ENCODE measurements at places on chromosomes 2 and 18. TPM values are rescaled to one million over a fixed set of nuclear protein-coding genes. Genes with fewer than 3 reads are reported as not detected.

- DNase-seq = peak; percentile 53
Observed at GRCh38 chr2:10790228-10790973, 22.2 kb downstream of the PDIA6 start.

DNA sequence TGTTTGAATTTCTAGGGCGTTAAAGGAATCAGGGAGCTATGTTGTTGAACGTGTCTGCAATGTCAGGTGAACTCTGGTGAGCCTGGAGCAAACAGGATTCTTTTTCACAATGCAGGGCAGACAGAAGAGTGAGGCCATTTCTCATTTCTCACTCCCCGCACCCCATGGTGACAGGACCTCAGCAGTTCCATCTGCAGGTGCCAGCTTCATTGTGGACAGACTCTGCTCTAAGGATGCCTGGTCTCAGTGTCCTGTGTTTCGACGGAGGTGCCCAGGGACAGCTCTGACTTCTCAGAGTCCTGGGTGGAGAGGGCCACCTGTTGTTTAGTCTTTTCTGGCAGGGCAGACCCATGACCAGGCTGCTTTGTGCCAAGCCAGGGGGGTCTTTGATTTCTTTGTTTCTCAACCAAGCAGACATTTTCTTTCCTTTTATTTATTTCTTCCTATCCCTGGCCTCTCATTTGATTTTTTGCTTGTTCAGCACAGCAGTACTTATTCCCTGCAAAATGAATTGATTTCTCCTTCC is 201.5 kb downstream of the RNF144A start:
- DNase-seq = no peak

DNA sequence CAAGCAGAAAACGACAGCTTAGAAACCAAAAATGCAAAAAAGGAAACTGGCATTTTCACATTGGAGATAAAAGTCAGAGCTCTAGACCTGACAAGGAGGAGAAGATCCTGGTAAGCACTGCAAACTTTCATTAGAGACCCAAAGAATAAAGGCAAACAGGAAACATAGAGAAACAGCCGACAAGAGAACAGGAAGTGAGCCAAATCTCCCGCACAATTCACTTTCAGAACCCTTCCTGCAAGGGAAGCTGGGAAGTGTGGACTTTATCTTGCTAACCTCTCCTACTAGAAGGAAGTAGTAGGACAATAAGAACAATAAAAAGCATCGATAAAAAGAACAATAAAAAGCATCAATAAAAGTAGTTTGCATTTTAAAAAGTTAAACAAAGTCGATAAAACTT is 417.8 kb upstream of the SPHKAP start:
- no peak for DNase-seq

- no peak for DNase-seq
Observed at GRCh38 chr18:44801781-44802180, 121.1 kb downstream of the SETBP1 start.

- no peak for DNase-seq
Observed at GRCh38 chr2:140526575-140526974, 1604.2 kb downstream of the LRP1B start.

- no peak for DNase-seq
Observed at GRCh38 chr2:178279142-178279541, 84.8 kb downstream of the OSBPL6 start.

DNA sequence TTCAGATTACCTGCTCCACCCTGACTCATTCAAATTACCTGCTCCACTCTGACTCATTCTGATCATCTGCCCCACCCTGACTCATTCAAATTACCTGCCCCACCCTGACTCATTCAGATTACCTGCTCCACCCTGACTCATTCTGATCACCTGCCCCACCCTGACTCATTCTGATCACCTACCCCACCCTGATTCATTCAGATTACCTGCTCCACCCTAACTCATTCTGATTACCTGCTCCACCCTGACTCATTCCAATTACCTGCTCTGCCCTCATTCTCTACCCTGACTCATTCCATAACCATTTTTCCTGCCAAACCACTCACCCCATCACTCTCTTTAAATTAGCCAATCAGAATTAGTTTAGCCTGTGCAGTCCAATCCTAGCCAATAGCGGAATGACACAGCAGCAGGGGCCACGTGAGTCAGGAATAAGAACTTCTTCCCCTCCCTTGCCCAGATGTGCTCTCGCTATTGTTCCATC is 26.2 kb downstream of the CFAP53 start:
- peak; percentile 25 for DNase-seq

- no peak for DNase-seq
Observed at GRCh38 chr18:48126240-48126639, 195.8 kb upstream of the SMAD2 start.

The C1QL2 gene
- total RNA-seq = not detected

The TCF23 gene
- total RNA-seq = 0.02 TPM

The SETBP1 gene
- 6.3 TPM for total RNA-seq

The DES gene
- not detected for total RNA-seq

The CTLA4 gene
- total RNA-seq = 121 TPM

The PLCL1 gene
- total RNA-seq = 1.6 TPM
